ENCODE measurements at places on chromosomes 4 and X.

DNA sequence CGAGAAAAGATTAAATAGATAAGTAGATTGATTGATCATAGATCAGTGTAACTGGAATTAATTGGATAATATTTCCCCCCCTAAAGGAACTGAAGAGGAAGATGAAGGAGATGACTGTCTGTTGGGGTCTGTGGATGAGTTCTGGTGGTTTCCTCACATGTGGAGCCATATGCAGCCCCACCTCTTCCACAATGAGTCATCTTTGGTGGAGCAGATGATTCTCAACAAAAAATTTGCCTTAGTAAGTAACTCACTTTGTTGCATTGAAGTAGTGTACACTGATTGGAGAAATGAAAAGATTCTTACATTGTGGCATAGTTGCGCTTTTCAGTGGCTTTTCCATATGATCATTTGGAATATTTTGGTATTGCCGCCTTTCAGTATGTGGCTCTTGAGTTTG lies 80.4 kb downstream of the NDST3 start:
- DNase-seq: peak; percentile 11

DNA sequence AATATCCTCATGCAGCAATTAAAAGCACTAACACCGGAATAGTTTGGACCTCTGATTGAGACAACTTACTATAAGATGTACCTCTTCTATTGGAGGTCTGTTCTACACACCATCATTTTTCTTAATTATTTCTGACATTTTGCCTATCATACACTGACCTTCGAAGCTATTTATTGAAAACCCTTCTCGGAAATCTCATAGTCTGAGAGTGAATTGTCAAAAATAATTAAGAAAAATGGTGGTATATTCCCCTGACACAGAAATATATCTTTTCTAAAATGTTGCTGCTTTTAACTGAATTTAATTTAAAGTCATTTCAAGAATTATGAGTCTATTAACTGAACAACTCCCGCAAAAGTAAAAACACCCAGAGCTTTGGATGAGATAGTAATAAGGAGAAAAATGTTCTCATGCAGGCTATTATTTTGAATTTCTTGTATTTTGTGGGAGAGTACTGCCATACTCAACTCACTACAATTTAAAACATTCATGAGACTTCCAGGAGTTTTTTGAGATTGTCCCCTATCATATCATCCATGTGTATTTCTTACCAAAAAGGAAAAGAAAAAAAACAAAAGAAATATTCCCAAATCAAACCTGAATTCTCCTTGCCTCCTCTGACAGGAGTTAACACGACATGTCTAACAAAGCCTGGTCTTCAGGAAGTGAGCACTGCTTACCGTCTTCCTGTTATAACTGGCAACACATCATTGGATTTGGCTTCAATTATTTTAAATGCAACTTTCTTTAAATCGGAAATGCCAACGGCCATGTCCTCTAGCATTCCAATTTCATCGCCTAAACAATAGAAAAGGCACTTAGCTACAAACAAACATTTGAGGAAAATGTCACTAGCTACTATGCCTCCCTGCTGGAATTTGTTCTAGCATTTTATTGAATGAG lies 485.3 kb downstream of the IL15 start:
- no peak for DNase-seq

GRCh38 chr4:109407027-109407737 lies 26.4 kb upstream of the SEC24B start:
- no peak for DNase-seq

- DNase-seq: peak; percentile 48
Measured at GRCh38 chrX:48617542-48618340, 20.4 kb downstream of the WDR13 start.

DNA sequence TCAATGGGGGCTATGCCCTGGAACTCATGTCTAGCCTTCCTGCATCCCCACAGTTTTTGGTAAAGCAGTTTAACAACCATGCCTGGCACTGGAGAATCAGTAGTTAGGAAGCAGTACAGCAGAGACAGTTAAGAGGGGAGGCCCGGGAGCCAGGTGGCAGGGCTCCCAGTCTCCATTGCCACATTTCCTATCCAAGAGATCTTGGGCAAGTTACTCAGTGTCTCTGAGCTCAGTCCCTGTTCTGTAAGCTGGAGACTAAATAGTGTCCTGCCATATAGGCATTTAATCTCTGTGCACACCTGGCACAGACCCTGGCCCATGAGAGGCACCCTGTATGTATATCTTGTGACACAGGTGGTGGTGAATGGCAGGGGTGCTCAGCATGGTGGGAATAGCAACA lies 156.1 kb upstream of the EOLA2 start:
- DNase-seq: no peak

DNA sequence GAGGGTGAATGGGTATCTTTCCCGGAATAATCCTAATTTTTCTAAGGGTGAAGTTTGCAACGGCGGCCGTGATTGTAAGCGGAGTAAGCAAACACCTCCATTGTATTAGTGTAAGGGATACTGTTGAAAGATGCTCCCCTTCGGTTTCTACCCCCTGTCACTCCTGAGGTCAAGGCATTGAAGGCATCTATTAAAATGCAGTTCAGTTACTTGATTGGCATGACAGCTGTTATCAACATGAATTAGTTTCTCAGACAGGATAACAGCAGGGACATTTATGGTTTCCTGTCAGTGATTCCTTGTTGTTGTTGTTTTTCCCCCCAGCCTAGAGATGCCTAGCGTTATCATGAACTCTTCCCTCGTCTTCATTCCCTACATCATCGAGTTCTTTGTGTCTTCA lies 552 bp downstream of the SLC25A14 start:
- DNase-seq: no peak

GRCh38 chr4:88792821-88793220 lies 95.2 kb upstream of the NAP1L5 start:
- no peak for DNase-seq

GRCh38 chr4:128168701-128169100 lies 107.6 kb downstream of the LARP1B start:
- no peak for DNase-seq

DNA sequence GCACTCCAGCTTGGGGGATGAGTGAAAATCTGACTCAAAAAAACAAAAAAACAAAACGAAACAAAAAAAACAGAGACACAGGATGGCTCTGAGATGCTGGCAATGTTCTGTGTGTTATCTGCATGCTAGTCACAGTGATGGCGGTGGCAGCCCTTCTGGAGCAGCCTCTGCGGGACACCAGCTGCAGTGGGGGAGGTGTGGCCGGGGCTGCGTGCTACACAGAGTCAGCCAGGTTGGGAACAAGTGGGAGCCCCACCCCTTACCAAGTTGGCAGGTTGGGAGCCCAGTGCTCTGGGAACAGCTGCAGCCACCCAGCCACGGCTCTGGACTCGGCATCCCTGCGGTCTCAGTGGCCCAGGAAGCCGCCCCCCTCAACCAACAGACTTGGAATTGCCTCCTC lies 206.5 kb upstream of the ZFP42 start:
- DNase-seq: no peak

- DNase-seq: no peak
Measured at GRCh38 chrX:107451731-107452130, 2.3 kb downstream of the FRMPD3 start.

GRCh38 chr4:53854991-53855568 lies 209.3 kb downstream of the CHIC2 start:
- peak; percentile 66 for DNase-seq

DNA sequence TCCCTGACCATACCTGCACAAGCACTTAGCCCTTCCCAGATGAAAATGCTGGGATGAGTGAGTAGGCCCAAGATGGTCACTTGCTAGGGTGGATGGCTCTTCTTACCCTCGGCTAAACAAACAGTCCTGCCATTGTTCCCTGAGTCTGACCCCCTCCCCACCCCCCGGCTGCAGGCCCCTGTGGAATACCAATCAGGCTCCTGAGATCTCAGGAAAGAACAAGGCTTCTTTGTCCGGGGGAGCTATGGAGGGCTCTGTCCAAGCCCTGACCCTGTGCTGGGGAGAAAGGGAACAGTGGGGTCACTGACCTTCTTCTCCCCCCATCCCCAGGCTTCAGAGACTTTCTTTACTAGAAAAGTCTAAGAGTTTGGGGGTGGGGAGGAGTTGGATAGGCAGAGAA lies 6.0 kb downstream of the PLP1 start:
- no peak for DNase-seq

DNA sequence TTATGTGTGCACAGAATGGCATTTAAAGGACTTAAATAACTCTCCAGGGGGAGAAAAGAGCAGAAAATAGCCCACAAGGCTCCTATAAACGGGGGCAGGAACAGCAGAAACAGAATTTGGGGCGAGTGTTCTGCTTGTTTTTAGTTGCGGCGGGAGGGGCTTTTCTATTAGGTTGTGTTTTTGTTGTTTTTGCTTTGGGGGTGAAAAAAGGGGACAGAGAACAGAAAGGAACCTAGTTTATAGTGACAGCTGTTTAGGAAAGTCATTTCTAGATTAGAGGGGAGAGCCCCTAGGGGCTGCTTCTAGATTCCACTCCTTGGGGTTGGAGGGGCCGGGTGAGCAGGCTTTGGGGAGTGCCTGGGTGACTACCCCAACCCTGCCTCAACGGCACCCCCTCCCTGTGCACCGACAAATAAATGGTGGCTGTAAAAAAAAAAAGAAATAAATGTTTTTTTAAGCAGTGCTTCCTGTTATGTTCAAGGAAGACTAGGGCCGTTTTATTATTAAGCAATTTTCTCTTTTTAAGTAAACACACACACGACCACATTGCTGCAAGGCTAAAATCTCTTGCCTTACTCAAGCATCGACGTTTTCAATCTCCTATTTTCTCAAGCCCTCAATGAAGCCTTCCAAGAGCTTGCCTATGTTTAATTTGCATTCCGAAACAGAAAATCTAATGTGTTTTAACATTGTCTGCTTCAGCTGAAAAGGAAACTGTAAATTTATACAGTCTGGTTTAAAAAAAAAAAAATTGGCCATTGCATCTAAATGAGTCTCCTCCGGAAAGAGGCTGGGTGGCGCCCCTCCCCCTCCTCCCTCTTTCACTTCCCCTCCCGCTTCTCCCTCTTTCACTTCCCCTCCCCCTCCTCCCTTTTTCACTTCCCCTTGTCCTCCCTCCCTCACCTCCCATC lies 123.3 kb upstream of the TBL1X start:
- DNase-seq: peak; percentile 78

- no peak for DNase-seq
Measured at GRCh38 chr4:140901736-140902336, 145.7 kb upstream of the TBC1D9 start.

- peak; percentile 95 for DNase-seq
Measured at GRCh38 chrX:356385-357034, 30.2 kb downstream of the PPP2R3B start.

GRCh38 chr4:6720202-6720699 lies 4.3 kb downstream of the BLOC1S4 start:
- DNase-seq: peak; percentile 64

DNA sequence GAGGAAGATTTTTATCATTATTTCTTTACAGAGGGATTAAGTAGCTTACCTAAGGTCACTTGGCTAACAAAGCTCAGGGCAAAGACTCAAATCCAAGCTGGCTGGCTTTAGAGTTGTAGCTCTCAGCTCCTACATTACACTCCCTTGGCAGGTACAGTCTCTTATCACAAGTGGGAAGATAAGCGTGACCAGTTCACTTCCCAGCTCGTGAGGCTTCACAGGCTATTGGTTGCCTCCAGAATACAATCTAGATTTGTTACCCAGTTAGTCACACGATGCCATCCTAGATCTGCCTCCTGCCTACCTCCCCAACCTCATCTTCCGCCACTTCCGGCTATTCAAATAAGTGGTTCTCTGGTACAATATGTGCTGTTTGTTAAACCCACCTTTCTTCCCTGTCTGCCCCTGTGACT lies 3.7 kb downstream of the MMRN1 start:
- no peak for DNase-seq

- DNase-seq: peak; percentile 49
Measured at GRCh38 chrX:130874751-130875150, 28.3 kb downstream of the ENOX2 start.

GRCh38 chr4:151993521-151993920 lies 232.7 kb upstream of the GATB start:
- DNase-seq: no peak

DNA sequence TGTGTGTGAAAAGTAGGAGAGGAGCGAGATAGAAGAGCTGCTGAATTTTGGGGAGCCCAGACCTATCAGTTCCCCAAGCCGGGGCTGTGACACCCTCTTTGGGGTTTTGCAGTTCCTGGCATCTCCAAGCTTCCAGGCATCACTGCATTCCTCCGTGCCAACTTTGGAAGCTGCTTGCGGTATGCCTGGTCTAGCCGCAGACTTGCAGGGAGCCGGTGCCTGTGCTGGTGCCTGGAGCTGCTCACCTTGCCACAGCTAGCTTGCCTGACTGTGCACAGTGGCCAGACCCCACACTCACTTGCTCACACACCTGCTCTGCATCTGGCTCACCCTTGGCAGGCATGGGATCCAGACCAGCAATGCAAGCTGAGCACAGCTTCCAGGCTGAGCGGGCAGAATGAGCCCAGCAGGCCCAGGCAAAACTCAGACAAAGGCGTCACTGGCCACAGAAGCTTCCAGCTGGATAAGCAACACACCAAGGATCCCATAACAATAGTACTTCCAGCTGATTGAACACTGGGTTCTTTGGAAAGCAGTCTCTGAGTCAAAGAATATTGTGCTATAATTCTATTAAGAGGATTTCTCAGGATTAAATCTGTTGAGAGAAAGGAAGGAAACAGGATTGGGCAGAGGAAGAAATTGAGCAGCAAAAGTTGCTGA lies 390.9 kb downstream of the TEX13C start:
- DNase-seq: no peak

GRCh38 chr4:110520886-110521285 lies 44.9 kb downstream of the ENPEP start:
- DNase-seq: no peak

DNA sequence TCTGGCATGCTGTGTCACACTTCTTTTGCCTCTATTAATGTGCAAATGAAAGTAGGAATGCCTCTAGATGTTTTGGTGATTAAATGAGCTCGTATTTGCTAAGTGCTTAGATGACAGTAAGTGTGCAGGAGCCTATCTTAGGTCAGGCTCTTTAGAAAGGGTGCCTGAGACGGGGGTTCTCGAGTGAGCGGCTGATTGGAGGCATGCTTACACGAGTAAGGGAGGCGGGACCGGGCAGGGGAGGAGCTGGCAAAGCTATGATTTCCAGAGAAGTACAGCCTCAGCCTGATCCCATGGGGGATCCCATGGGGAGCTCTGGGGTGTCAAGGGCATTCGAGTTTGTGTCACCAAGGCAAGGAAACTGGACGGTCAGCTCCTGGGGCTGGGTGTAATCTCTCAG lies 44.8 kb downstream of the CLDN34 start:
- DNase-seq: no peak

GRCh38 chr4:15161439-15161838 lies 159.2 kb downstream of the CPEB2 start:
- DNase-seq: no peak

DNA sequence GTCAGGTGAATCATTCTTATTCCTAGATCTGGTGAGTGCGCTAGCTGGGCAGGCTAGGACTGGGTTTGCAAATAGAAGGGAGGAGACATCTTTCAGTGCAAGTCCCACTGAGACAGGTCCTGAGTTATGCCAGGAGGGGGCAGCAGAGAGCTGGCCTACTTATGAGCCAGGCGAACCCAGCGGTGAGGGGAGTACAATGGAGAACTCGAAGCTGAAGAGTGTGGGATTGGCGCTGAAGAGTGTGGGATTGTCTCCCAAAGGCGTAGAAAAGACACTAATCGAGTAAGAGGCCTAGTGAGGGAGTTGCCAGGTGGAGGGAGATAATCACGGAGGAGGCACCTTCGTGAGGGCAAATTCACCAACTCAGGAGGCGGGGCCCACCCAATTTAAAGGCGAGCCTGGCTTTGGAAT lies 91.7 kb upstream of the CXorf66 start:
- peak; percentile 45 for DNase-seq

Data from fibroblast of skin of right quadriceps (primary cell).